IMR-90 (cell line): ENCODE measurements at places on chromosomes 6 and 20. TPM values are rescaled to one million over a fixed set of nuclear protein-coding genes. Genes with fewer than 3 reads are reported as not detected.

Gene PTCRA
- total RNA-seq, result not detected in 2 replicates

Gene CST4
- not detected in 2 replicates for total RNA-seq

Gene CCN6
- not detected in 2 replicates for total RNA-seq

Gene PRSS16
- total RNA-seq, result not detected in 2 replicates

Gene FILIP1
- total RNA-seq, result under 0.01 TPM in 2 replicates

Gene TFAP2B
- not detected in 2 replicates for total RNA-seq

DNA sequence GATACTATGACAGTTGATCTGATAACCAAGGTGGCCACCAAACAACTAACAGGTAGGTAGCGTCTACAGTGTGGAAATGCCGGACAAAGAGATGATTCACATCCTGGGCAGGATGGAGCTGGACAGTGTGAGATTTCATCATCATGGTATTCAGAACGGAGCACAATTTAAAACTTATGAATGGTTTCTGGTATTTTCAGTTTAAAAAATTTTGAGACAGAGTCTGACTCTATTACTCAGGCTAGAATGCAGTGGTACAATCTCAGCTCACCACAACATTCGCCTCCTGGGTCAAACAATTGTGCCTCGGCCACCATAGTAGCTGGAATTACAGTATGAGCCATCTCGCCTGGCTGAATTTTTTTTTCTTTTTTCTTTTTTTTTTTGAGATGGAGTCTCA is 43.8 kb downstream of the CEP57L1 start:
- no peak overlapping the region for H3K4me3 ChIP-seq
- no peaks in the 10 kb centered on the region for H3K27me3 ChIP-seq
- no peaks in the 10 kb centered on the region for H3K4me1 ChIP-seq
- 0 out of 2 replicates have a peak, but pooled peaks cover 1% of the 10 kb centered on the region for H3K36me3 ChIP-seq

- H3K27me3 ChIP-seq, result no peaks in the 10 kb centered on the region
- no peak for DNase-seq
- no peak overlapping the region for H3K27ac ChIP-seq
Measured at GRCh38 chr20:14210146-14210545, 127.3 kb downstream of the FLRT3 start.

GRCh38 chr6:11869672-11870340 is 91.2 kb upstream of the ADTRP start:
- no peaks in the 10 kb centered on the region for H3K36me3 ChIP-seq
- peak; percentile 84 for DNase-seq
- no peak overlapping the region for H3K4me3 ChIP-seq
- H3K4me1 ChIP-seq, result peaks cover 13% of the 10 kb centered on the region

DNA sequence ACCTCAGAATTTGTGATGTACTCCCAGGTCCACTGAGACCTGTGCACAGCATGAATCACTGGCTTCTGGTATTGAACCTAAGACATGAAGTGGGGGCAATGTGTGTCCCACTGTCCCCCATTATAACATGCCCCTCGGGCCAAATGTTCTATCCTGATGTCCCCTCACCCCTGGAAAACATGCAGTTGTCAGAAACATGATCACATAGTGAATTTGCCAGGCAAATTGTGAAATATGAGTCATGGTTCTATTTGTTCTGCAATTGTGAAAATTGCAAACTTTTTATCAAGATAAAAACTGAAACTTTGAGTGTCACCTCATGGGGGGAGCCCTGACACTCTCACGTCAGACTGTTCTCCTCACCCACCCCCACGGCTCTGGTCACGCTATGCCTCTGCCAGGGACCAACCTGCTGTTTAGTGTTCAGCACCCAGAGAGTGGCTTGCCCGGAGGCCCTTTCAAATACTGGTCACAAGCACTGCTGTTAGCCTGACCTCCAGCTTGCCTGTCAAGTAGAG is 305.3 kb downstream of the CLIC5 start:
- H3K36me3 ChIP-seq, result no peaks in the 10 kb centered on the region
- H3K27ac ChIP-seq, result no peak overlapping the region
- no peaks in the 10 kb centered on the region for H3K27me3 ChIP-seq
- peak; percentile 23 for DNase-seq
- no peak overlapping the region for H3K4me3 ChIP-seq
- H3K4me1 ChIP-seq, result peaks cover 13% of the 10 kb centered on the region

DNA sequence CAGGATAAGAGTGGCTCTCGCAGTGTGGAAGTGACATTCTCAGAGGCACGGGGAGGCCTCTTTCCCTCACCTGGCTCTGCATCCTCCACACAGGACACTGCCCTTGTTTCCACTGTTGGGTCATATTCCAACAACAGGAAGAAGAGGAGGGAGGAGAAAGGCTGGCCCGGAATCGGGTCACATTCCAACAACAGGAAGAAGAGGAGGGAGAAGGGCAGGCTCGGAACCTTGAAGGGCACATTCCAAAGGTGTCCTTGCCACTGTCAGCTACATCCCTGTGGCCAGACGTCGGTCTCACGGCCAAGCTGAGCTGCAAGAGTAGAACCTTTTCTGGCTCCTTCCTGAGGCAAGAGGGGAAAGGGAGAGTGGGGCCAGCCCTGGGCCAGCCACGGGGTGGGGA is 25.4 kb downstream of the CHRNA4 start:
- no peak overlapping the region for H3K4me3 ChIP-seq
- H3K27me3 ChIP-seq, result peaks cover 16% of the 10 kb centered on the region
- H3K36me3 ChIP-seq, result no peaks in the 10 kb centered on the region
- H3K4me1 ChIP-seq, result no peaks in the 10 kb centered on the region
- no peak for DNase-seq

- H3K4me3 ChIP-seq, result no peak overlapping the region
- peak overlapping the region; percentile 56 for H3K27ac ChIP-seq
- H3K36me3 ChIP-seq, result no peaks in the 10 kb centered on the region; the same call in 1 of the 2 replicates
- peak; percentile 74 for DNase-seq
- H3K4me1 ChIP-seq, result peaks cover 12% of the 10 kb centered on the region
- H3K27me3 ChIP-seq, result no peaks in the 10 kb centered on the region
Measured at GRCh38 chr6:73525546-73526330, 4.9 kb upstream of the EEF1A1 start.

- no peaks in the 10 kb centered on the region; the same call in 1 of the 2 replicates for H3K4me1 ChIP-seq
- peak; percentile 99 for DNase-seq
- no peaks in the 10 kb centered on the region for H3K27me3 ChIP-seq
- peak within 1 kb of the TSS; percentile 90 for H3K27ac ChIP-seq
Measured at GRCh38 chr6:170554013-170554795, at the start of gene TBP. Gene TBP, plus strand, starts transcription at chr6:170554369. Its CDS starts 2,661 bp downstream, at chr6:170557030.

GRCh38 chr6:69146385-69146784 is 511.3 kb downstream of the ADGRB3 start:
- H3K4me3 ChIP-seq, result no peak overlapping the region
- H3K4me1 ChIP-seq, result no peaks in the 10 kb centered on the region
- H3K36me3 ChIP-seq, result no peaks in the 10 kb centered on the region
- no peak for DNase-seq
- H3K27ac ChIP-seq, result no peak overlapping the region

GRCh38 chr6:47428288-47428687 is 49.3 kb upstream of the CD2AP start:
- no peaks in the 10 kb centered on the region for H3K36me3 ChIP-seq
- no peak overlapping the region for H3K27ac ChIP-seq
- H3K27me3 ChIP-seq, result no peaks in the 10 kb centered on the region
- H3K4me1 ChIP-seq, result no peaks in the 10 kb centered on the region
- DNase-seq, result no peak

GRCh38 chr6:45466686-45467085 is 89.0 kb upstream of the SUPT3H start:
- H3K27me3 ChIP-seq, result no peaks in the 10 kb centered on the region
- peaks cover 3% of the 10 kb centered on the region for H3K4me1 ChIP-seq
- no peak overlapping the region for H3K27ac ChIP-seq

- H3K27ac ChIP-seq, result no peak overlapping the region
- no peak for DNase-seq
- no peak overlapping the region for H3K4me3 ChIP-seq
- no peaks in the 10 kb centered on the region for H3K27me3 ChIP-seq
- no peaks in the 10 kb centered on the region for H3K36me3 ChIP-seq
- H3K4me1 ChIP-seq, result no peaks in the 10 kb centered on the region
Measured at GRCh38 chr6:72642435-72642834, 20.6 kb downstream of the KCNQ5 start.

GRCh38 chr6:53353624-53354023 is 4.9 kb upstream of the ELOVL5 start:
- DNase-seq, result no peak
- H3K4me1 ChIP-seq, result peaks cover 2% of the 10 kb centered on the region
- no peaks in the 10 kb centered on the region for H3K36me3 ChIP-seq
- peaks cover 7% of the 10 kb centered on the region for H3K27me3 ChIP-seq

GRCh38 chr6:161487694-161488093 is 213.8 kb upstream of the AGPAT4 start:
- no peaks in the 10 kb centered on the region for H3K36me3 ChIP-seq
- H3K27ac ChIP-seq, result no peak overlapping the region
- H3K4me3 ChIP-seq, result no peak overlapping the region

DNA sequence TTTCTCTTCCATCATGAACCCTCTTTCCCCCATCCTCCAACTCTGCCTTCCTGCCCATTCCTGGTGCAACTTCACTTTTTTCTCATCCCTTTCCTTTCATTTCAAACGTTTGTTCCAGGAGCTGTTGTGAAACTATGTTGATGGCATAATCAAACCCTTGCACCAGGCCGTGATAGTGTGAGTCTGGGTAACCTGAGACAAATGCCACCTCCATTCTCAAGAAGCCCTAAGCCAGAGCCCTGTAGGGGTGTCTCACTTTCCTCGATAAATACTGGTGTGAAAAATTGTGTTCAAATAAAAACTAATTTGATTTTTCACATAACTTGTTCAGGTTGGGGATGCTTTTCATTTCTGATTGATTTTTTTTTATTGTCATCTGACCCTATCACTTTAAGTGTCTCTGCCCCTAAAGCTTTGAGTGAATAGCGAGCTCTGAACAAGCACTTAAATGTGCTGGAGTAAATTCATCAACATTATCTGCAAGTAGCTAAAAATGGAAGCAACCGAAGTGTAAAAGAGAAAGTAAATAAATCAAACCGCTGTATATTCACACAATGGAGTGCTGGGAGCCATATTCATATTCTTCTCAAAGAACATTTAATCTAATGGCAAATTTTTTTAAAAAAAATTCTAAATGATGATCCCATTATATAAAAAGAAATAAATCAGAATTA is 303.1 kb upstream of the CDYL start:
- peaks cover 3% of the 10 kb centered on the region; the same call in 1 of the 2 replicates for H3K27me3 ChIP-seq
- no peak for DNase-seq
- H3K4me3 ChIP-seq, result no peak overlapping the region
- no peak overlapping the region for H3K27ac ChIP-seq
- H3K4me1 ChIP-seq, result no peaks in the 10 kb centered on the region
- H3K36me3 ChIP-seq, result no peaks in the 10 kb centered on the region
